ENCODE measurements at places on chromosomes 11 and 22. TPM values are rescaled to one million over a fixed set of nuclear protein-coding genes. Genes with fewer than 3 reads are reported as not detected.

DNA sequence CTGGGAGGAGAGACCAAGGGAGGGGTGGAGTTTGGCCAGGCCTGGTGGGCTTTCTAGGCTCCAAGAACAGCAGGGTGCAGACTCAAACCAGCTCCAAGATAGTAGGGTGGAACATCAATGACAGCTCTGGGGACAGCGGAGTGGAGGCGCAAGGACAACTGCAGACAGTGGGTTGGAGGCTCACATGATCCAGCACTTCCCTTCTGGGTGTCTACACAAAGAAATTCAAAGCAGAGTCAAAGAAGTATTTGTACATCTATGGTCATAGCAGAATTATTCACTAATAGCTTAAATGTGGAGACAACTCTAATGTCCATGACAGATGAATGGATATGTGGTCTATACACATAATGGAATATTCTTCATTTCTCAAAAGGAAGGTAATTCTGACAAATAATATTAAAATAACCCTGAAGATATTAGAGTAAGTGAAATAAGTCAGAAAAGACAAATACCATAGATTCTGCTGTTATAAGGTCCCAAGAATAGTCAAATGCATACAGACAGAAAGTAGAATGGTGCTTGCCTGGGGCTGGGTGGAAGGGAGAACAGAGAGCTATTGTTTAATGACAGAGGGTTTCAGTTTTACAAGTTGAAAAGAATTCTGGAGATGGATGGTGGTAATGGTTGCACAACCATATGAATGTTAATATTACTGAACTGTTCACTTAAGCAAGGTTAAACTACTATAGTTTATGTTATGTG, 5.5 kb upstream of the GAB4 start:
- DNase-seq: no peak

DNA sequence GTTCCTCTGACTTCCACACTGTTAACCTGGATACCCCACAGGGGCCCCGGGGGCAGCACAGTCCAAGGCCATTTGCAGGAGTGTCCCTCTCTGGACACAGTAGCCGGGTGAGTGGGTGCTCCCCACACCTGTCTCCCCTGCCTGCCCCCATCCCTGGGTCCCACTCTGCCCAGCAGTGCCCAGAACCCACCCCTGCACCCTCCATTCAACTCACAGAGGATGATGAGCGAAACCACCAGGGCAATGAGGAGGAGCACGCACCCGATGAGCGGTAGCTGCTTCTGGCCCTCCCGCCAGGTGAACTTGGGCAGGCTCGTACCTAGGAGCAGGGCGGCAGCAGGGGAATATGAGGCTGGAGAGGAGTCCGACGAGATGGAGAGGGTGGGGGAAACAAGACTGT, 12.2 kb downstream of the TMPRSS13 start:
- no peak for DNase-seq

GRCh38 chr11:57300785-57301184, 24.0 kb downstream of the TNKS1BP1 start:
- no peak for DNase-seq

- no peak for DNase-seq
Measured at GRCh38 chr11:82194521-82194920, 539.1 kb downstream of the FAM181B start.

DNA sequence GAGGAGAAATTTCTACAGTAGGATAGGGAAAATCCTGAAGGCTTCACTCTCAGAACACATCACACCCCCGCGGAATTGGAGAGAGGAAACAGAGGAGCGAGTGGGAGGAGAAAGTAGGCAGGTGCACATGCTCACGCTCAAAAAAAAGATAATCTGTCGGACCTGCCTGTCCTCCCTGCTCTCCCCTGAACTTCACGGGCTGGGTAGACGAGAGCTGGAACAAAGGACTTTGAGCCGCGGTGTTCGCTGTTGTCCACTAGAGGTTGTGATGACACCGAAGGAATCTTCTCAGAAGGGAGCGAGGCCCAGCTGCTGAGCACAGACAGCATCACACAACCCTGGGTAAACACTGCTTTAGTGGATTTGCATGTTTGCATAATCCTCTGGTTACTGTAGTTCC, 5.0 kb downstream of the SEZ6L start:
- no peak for DNase-seq

DNA sequence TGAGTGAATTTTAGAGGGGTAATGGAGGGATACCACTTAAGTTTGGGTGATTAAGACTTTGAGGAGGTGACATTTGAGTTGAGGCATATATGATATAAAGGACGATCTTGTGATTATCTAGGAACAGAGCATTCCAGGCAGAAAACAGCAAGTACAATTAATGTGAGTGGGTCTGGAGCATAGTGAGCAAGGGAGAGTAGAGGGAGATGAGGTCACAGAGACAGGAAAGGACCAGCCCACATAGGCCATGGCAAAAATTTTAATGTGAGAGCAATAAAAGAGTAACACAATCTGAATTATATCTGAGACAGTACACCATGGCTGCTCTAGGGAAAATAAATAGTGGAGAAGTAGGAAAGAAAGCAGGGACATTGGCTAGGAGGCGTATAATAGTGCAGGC, 14.5 kb upstream of the HSPA8 start:
- DNase-seq: no peak

- DNase-seq: no peak
Measured at GRCh38 chr11:47124675-47125074, 52.0 kb downstream of the ARFGAP2 start.

GRCh38 chr11:120125509-120125908, 12.4 kb downstream of the TRIM29 start:
- DNase-seq: no peak

- no peak for DNase-seq
Measured at GRCh38 chr11:32421992-32422391, 13.3 kb downstream of the WT1 start.

DNA sequence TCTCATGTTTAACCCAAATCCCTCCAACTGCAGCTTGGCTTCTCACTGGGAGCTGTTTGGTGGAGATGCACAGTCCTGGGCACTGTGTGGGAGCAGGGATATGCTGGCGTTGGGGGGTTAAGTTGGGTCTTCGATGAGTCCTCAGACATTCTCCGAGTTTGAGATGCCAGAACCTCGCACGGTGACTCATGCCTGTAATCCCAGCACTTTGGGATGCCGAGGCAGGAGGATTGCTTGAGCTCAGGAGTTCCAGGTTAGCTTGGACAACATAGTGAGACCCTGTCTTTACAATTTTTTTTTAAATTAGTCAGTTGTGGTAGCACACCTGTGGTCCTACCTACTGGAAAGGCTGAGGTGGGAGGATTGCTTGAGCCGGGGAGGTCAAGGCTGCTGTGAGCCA, 20.7 kb downstream of the POU2F3 start:
- DNase-seq: no peak

Gene CHRM1
- total RNA-seq: not detected

Gene NUP160
- total RNA-seq: 52.9 TPM

Gene SMPD1
- 58.0 TPM for total RNA-seq

Gene TAF10
- 145 TPM for total RNA-seq

Gene IGLL5
- total RNA-seq: 0.35 TPM
